ENCODE measurements at places on chromosomes 1 and 21.

DNA sequence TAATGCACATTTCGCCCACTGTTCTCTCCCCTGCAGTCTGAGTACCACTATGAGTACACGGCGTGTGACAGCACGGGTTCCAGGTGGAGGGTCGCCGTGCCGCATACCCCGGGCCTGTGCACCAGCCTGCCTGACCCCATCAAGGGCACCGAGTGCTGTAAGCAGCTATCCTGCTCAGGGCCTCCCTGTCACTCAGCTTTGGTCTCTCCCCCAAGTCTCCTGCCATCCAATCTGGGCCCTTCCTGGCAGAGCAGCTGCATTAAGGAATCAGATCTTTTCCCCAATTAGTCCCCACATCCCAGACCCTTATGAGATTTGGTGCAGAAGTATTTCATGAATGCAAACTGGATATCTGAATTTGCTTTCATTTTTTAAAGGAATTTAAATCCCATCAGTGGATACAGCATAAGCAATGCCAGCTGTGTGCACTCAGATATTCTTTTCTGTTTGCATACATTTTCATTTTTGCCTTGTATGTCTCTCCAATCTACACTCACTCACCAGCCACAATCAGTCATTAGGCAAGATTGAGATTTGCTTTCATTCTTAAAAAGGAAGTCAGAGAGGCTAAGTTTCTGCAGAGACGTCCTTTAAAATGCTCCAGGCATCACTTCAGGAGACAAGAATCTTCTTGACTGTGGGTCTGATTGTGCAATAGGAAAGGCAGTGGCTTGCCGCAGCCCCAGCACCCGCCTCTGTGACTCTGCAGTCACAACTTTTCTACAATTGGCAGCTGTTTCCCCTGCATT lies 48.1 kb downstream of the ELAPOR1 start:
- DNase-seq, result peak; percentile 89

- no peak for DNase-seq
Measured at GRCh38 chr1:176670853-176671252, 207.9 kb downstream of the PAPPA2 start.

DNA sequence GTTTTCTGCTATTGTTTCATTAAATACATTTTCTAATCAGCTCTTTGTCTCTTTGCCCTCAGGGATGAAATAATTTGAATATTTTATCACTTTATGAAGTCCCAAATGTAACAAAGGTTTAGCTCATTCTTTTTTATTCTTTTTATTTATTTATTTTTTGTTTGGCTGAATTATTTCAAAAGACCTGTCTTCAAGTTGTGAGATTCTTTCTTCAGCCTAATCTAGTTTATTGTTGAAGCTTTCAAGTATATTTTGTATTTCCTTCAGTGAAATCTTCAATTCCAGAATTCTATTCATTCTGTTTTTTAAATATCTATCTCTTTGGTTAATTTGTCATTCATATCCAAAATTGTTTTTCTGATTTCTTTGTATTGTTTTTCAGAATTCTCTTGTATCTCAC lies 10.8 kb downstream of the LY9 start:
- no peak for DNase-seq

DNA sequence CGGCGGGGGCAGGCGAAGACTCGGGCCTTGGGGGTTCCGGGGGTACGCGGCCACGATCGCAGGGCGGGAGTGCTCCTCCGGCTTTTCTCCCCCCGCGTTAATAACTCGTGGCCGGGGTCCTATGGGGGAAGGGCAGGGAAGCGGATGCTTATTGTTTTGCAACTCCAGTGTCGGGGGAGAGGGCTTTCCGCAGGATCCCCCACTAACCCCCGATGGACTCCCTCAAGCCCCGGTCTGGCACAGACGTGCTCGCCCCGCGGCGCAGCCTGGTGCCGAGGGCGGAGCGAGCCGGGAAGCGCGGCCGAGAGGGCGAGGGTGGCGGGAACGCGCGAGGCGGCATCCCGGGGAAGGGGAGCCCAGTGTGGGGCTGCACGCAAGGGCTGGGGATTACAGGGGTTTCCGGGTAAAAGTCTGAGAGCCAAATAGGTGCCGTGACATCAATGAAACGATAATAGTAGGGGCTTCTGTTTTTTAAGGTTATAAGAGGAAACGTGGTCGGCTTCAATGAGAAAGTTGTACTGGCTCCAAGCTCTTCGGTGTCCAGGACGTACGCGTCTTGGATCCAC lies 772 bp downstream of the UCK2 start:
- peak; percentile 39 for DNase-seq

- DNase-seq, result peak; percentile 41
Measured at GRCh38 chr1:227318853-227319607, 738 bp upstream of the CDC42BPA start.

- no peak for DNase-seq
Measured at GRCh38 chr1:7420470-7421100, 350.5 kb upstream of the VAMP3 start.

DNA sequence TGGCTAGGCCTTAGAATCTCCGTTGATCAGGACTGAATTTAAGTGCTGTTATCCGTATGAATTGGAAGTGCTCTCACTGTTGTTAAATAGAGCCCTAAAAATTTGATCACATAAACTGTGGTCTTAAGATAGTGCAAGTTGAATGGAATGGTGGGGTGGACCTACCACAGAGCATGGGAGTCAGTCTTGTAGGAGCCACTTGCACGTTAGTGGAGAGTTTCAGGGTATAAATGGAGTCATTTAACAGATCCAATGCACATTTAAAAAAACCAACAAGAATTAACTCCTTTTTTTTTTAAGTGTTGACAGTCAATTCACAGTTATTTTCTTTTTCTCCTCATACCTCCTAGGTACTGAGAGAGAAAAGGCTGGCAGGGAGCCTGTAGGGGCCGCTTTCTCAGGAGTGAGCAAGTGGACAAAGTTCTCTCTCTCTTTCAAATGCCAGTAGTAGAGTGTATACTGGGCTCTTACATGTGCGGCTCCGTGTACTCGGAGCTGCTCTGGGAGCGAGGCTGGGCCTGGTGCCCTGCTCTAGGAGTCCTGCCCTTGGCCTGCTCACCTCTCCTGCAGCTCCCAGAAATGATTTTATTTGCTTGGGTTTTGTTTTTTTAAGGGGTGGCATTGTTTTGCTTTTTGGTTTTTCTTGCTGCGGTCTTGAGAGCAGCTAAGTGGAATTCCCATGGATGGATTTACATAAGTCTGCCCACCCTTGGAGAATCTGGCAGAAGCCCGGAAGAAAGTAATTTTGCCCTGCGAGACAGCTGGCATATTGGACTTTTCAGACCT lies 91.3 kb downstream of the ATP5PO start:
- DNase-seq, result no peak

- no peak for DNase-seq
Measured at GRCh38 chr21:43734131-43734927, 15.4 kb downstream of the PDXK start.

- no peak for DNase-seq
Measured at GRCh38 chr1:169193191-169193850, 86.8 kb downstream of the ATP1B1 start.

DNA sequence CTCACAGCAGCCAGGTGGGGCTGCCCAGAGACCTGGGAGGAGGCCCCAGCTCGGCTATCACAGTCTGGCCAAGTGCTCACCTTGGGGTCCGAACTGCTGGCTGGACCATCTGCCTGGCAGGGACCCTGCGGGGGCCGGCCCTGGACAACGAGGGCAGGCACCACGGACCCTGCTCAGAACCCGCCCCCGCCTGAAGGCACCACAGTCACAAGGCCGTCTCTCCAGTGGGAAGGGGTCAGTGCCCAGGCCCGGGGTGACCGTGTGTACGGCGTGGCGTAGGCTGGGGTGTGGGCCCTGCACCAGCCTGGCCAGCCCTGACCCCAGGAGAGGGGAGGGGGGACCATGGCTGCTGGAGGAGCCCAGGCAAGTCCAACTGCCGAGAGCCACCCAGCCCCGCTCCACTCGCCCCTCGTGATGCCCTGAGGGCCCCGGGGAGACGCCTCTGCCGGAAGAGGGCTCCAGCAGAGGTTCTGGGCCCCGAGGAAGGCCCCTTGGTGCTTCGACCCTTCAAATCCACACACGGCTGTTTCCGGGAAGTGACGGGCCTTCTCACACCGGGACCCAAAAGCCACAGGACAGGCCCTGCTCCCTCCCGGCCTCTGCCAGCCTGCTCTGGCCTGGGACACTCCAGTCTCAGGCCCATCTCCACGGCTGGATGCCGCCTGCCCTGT lies 11.2 kb upstream of the RNF223 start:
- DNase-seq, result no peak

- DNase-seq, result no peak
Measured at GRCh38 chr1:187032316-187032981, 203.7 kb downstream of the PLA2G4A start.

DNA sequence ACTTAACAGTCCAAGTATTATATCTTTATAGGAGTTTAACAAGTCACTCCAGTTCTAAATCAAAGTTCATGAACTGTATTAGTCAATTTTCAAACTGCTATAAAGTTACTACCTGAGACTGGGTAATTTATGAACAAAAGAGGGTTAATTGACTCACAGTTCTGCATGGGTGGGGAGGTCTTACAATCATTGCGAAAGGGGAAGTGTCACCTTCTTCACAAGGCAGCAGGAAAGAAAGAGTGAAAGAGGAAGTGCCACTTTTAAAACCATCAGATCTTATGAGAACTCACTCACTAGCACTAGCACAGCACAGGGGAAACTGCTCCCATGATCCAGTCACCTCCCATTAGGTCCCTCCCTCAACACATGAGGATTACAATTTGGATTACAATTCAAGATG lies 70.0 kb downstream of the CLCA4 start:
- no peak for DNase-seq

DNA sequence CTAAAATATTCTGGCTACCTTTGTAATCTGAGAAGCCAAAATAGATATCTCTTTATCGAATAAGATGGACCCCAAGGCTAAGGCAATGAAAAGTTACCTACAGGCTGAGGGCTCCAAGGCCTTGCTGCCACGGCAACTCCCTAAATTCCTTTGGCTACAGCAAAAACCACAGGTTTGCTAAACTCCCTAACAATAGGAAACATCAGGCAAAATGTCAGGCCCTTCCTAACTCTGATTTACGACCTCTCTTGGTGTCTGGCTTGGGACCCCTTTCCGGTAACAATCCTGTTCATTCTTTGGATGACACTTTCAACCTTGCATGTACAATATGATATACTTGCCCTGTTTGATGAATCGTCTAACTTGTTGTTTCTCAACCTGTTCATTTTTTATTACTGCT lies 11.3 kb upstream of the OR2T8 start:
- no peak for DNase-seq
